ENCODE measurements at places on chromosomes 11 and 22. TPM values are rescaled to one million over a fixed set of nuclear protein-coding genes. Genes with fewer than 3 reads are reported as not detected.

The CARD10 gene
- 16.4 TPM for total RNA-seq

The WNT7B gene
- 18.5 TPM for total RNA-seq

The GRM5 gene
- total RNA-seq, result not detected

The IFT27 gene
- 8.9 TPM for total RNA-seq

The OR52A1 gene
- under 0.01 TPM for total RNA-seq

The ATP5MG gene
- total RNA-seq, result 54.1 TPM

The ST14 gene
- total RNA-seq, result 100.0 TPM

The VPREB1 gene
- not detected for total RNA-seq

The MFNG gene
- 0.43 TPM for total RNA-seq

The SCT gene
- total RNA-seq, result not detected

The CHRNA10 gene
- 0.48 TPM for total RNA-seq

The TMEM184B gene
- total RNA-seq, result 28.7 TPM
